ENCODE measurements at places on chromosomes 5 and 9. TPM values are rescaled to one million over a fixed set of nuclear protein-coding genes. Genes with fewer than 3 reads are reported as not detected.
A peak's percentile ranks its signal among the peaks of the same experiment; 100 is the strongest.

DNA sequence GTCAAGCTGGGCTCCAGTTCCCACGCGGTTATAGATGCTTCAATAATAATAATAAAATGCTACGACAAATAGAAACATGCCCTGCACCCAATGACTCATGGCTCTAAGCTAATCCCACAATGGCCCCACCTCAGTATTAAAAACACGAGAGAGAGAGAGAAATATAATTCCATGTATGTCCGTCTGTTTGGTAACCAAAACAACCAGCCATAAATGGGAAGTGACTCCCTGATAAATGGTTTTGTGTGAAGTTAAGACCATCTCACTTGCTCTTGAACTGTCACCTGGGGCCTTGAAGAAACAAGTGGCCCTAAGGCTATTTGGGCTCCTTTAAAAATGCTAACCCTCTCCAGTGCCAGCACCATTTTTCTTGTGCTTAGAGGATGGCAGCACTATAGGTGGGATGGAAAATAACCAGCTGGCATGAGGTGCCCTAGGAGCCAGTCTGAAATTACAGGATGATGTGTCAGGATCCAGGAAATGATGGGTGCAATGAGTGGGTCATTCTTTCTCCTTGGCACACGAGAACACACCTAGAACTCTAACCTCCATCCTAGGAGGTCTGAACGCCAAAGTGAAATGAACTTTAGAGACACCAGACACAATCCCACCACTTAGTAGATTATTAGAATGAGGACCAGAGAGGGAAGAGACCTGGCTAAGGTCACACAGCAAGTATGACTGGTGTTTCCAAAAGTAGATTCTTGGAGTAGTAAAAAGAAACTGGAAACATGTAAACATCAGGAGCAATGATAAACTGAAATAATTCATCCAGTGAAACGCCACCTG, 35.7 kb upstream of the ADRB2 start:
- no peaks in the 10 kb centered on the region for H3K36me3 ChIP-seq
- H3K4me1 ChIP-seq = no peaks in the 10 kb centered on the region
- no peaks in the 10 kb centered on the region for H3K27me3 ChIP-seq
- no peak overlapping the region for H3K4me3 ChIP-seq
- no peak for DNase-seq

GRCh38 chr5:41876678-41877077, 6.5 kb upstream of the OXCT1 start:
- no peaks in the 10 kb centered on the region for H3K36me3 ChIP-seq
- DNase-seq = no peak
- no peaks in the 10 kb centered on the region for H3K27me3 ChIP-seq
- H3K4me1 ChIP-seq = no peaks in the 10 kb centered on the region
- H3K27ac ChIP-seq = no peak overlapping the region

GRCh38 chr5:39518516-39518915, 93.7 kb upstream of the DAB2 start:
- H3K4me1 ChIP-seq = peaks cover 5% of the 10 kb centered on the region
- no peak overlapping the region for H3K4me3 ChIP-seq
- no peaks in the 10 kb centered on the region for H3K36me3 ChIP-seq
- H3K27ac ChIP-seq = no peak overlapping the region

DNA sequence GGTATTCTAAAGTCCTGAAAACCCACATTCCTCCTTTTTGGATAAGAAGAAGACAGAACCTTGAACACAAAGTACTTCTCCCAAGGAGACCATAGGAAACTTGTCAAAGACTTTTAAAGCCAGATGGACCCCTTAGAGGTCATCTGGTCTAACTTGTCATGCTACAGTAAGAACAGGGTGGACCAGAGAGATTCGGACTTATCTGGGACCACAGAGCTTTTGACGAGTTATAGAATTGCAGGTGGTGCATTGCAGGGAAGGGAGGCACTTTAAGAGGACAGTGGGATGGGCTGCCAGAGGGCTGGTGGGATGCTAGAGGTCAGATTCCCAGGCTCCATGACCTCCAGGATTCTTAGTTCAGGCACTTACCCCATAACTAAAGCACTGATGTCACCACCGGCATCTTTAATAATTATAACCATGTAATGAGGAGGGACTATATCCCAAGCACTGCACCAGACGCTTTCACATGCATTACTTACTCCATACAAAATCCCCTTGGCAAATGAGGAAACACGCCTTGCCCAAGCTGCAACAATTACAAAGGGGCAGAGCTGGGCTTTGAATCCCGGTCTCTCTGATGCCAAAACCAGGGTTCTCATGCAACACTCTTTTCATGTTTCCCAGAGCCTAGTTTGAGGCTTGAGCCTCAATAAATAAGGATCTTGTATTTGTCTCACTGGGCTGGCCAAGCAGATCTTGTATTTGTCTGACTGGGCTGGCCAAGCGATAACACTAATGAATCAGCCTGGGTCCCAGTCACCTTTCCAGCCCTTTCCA, 12.8 kb upstream of the GPX3 start:
- H3K27ac ChIP-seq = peak overlapping the region; percentile 89
- H3K27me3 ChIP-seq = no peaks in the 10 kb centered on the region
- H3K4me1 ChIP-seq = peaks cover 43% of the 10 kb centered on the region
- no peaks in the 10 kb centered on the region for H3K36me3 ChIP-seq
- no peak overlapping the region for H3K4me3 ChIP-seq

DNA sequence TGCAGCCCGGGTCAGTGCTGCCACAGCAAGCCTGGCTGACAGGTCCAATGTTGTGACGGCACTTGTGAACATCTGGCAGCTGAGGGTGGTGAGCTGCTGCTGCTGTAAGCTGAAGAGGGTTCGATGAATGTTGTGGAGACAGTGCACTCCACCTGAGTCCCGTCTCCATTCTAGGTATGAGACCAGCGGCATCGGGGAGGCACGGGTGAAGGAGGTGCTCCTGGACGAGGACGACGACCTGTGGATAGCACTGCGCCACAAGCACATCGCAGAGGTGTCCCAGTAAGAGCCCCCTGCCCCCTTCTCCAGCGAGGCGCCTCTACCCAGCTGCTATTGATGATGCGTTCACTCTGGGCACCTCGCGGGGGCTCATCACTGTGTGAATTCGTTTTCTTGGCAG, 38.9 kb upstream of the CFAP157 start:
- H3K4me1 ChIP-seq = no peaks in the 10 kb centered on the region
- H3K27ac ChIP-seq = no peak overlapping the region
- DNase-seq = no peak

DNA sequence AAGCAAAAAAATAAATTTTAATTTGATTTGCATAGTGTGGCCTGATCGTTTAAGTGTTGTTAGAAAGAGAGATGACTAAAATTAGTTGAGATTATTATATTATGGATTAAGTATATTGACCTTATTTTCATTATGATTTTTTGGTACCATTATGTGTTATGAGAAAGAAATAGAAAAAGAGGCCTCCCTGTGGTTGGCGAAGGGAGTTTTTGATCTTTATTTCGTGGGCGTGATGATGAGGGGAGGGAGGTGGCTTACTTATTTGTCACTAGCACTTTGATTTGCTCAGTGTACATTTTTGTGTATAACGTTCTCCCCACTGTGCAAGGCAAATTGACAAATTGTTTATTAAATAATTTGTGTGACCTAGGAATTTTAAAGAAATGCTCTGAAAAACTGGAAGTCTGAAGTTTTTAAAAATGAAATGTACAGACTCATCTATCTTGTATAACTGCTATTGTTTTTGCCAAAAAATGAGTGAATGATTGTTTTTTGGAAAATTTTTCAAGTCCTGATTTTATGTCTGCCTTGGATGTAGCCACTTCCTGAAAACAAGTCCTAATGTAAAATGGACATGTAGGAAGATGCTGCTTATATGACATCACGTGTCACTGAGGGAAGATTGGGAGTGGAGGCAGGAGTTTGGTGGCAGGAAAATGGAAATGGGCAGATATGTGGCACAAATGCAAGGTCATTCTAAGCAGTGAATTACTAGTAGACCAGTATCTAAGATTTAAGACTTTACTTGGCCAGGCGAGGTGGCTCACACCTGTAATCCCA, 3.0 kb downstream of the DAPK1 start:
- H3K4me3 ChIP-seq = no peak overlapping the region
- H3K27me3 ChIP-seq = peaks cover 23% of the 10 kb centered on the region
- H3K4me1 ChIP-seq = peaks cover 3% of the 10 kb centered on the region
- no peaks in the 10 kb centered on the region for H3K36me3 ChIP-seq
- no peak overlapping the region for H3K27ac ChIP-seq
- no peak for DNase-seq

GRCh38 chr5:34439601-34440000, 216.5 kb upstream of the RAI14 start:
- H3K4me3 ChIP-seq = no peak overlapping the region
- H3K36me3 ChIP-seq = no peaks in the 10 kb centered on the region
- H3K27ac ChIP-seq = no peak overlapping the region

- H3K27ac ChIP-seq = no peak overlapping the region
- no peaks in the 10 kb centered on the region for H3K4me1 ChIP-seq
- H3K36me3 ChIP-seq = no peaks in the 10 kb centered on the region
- H3K4me3 ChIP-seq = no peak overlapping the region
Measured at GRCh38 chr5:40226906-40227305, 452.8 kb upstream of the PTGER4 start.

DNA sequence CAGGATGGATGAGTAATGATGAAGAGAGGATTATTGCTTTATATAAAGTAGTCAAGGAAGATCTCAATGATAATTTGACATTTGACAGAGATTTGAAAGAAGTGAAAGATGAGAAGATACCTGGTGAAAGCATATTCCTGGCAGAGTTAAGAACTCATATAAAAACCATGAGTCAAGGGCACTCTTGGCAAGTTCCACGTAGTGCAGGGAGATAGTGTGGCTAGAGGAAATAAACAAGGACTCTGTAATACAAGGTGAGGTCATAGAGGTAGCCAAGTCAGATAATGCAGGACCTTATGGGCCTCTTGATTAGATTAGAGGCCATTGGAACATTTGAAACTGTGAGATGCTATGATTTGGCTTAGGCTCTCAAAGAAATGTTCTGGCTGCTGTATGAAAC, 72.3 kb downstream of the HCN1 start:
- DNase-seq = no peak
- no peaks in the 10 kb centered on the region for H3K4me1 ChIP-seq
- H3K4me3 ChIP-seq = no peak overlapping the region
- H3K27ac ChIP-seq = no peak overlapping the region

DNA sequence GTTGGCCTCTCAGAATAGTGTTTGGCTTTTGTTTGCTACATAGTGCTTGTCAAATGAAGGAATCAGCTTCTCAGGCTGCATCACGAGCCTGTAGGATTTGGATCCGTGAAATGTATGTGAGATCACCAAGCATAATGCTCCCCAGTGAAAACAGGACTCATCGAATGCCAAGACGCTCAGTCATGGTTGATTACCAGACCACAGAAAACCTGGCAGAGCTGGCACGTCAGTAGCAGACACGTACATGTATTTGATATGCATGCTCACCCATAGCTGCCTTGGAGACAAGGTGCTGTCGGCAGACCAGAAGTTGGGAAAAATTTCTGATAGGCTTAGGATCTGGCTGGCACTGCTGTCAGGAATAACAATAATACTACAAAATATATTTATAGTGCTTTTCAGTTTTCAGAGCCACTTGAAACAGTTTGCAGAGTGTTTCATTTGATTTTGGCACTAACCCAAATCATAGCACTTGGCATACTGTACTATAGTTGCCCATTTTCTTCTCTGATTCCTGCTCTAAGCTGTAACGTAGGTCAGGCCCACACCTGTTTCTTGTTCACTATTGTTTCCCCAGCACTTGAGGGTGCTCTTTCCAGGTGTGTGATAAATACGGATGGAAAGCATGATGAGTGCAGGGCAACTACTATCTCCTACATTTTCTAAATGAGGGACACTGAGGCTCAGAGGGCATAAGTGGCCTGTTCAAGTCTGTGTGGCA, 226.1 kb downstream of the NR3C1 start:
- H3K4me1 ChIP-seq = peaks cover 32% of the 10 kb centered on the region
- DNase-seq = no peak
- H3K36me3 ChIP-seq = no peaks in the 10 kb centered on the region

- no peaks in the 10 kb centered on the region for H3K4me1 ChIP-seq
- no peak overlapping the region for H3K4me3 ChIP-seq
- H3K27ac ChIP-seq = no peak overlapping the region
- H3K36me3 ChIP-seq = no peaks in the 10 kb centered on the region
- no peak for DNase-seq
Measured at GRCh38 chr5:68830377-68830898, 263.4 kb upstream of the SLC30A5 start.

DNA sequence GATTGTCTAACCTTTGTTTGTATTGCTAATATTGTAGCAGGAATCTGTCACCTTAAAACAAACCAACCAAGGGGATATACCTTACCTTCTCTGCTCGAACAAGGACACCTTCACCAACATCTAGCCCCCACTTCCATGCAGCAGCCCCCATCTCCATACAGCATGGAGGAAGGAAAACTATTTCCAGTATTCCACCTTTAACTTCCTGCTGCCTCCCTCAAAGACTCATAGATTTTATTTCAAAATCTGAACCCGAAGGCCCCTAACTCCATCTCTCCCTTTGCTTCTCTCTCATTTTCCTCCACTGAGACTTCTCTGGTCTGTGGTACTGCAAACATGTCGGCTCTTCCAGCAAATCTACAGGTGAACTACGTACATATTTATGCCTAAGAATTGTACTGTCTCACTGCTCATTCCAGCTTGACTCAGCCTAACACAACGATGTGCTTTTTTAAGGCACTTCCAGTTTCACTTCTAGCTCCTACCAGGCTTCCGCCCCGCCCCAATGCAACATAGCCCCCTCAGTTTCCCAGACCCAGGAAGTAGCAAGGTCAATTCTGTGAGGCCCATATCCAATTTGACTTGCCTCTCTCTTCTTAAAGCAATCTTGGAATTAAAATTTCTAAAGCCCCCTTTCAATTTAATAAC, 70.7 kb upstream of the RNF38 start:
- H3K4me1 ChIP-seq = peaks cover 20% of the 10 kb centered on the region
- peak overlapping the region; percentile 57 for H3K4me3 ChIP-seq
- H3K36me3 ChIP-seq = no peaks in the 10 kb centered on the region
- peak overlapping the region; percentile 67 for H3K27ac ChIP-seq

DNA sequence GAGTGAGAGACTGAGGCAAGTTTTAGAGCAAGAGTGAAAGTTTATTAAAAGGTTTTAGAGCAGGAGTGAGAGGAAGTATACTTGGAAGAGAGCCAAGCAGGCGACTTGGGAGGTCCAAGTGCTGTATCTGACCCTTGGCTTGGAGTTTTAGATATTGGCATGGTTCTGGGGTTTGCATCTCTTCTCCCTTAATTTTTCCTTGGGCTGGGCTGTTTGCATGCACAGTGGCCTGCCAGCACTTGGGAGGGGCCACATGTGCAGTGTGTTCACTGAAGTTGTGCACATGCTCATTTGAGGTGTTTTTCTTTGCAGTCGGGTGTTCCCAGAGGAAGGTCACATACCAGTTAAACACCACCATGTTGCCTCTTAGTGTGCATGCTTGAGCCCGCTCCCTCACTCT, 464.1 kb downstream of the DMRT2 start:
- no peak overlapping the region for H3K27ac ChIP-seq
- H3K4me3 ChIP-seq = no peak overlapping the region
- no peaks in the 10 kb centered on the region for H3K4me1 ChIP-seq
- no peak for DNase-seq
- H3K36me3 ChIP-seq = no peaks in the 10 kb centered on the region
- no peaks in the 10 kb centered on the region for H3K27me3 ChIP-seq

- no peaks in the 10 kb centered on the region for H3K4me1 ChIP-seq
- H3K4me3 ChIP-seq = no peak overlapping the region
- H3K36me3 ChIP-seq = no peaks in the 10 kb centered on the region
- no peak for DNase-seq
- no peaks in the 10 kb centered on the region for H3K27me3 ChIP-seq
- no peak overlapping the region for H3K27ac ChIP-seq
Measured at GRCh38 chr5:14958188-14958587, 86.6 kb upstream of the ANKH start.

Gene IFNA13
- total RNA-seq = not detected

Gene FUT7
- not detected for total RNA-seq

Gene GARIN3
- total RNA-seq = not detected

Gene WDR38
- total RNA-seq = not detected

Gene FOXD4L6
- total RNA-seq = not detected

Gene GMCL2
- total RNA-seq = not detected

Gene F2R
- total RNA-seq = 9.2 TPM

Gene PCDHGA5
- total RNA-seq = 6.4 TPM

Gene BSPRY
- 7.6 TPM for total RNA-seq

Gene PCYOX1L
- total RNA-seq = 3.4 TPM

Gene PCDHA5
- total RNA-seq = 0.07 TPM
